ENCODE measurements at places on chromosomes 16 and 17. TPM values are rescaled to one million over a fixed set of nuclear protein-coding genes. Genes with fewer than 3 reads are reported as not detected.

PMFBP1 gene
- 0.60 TPM for total RNA-seq

DNA sequence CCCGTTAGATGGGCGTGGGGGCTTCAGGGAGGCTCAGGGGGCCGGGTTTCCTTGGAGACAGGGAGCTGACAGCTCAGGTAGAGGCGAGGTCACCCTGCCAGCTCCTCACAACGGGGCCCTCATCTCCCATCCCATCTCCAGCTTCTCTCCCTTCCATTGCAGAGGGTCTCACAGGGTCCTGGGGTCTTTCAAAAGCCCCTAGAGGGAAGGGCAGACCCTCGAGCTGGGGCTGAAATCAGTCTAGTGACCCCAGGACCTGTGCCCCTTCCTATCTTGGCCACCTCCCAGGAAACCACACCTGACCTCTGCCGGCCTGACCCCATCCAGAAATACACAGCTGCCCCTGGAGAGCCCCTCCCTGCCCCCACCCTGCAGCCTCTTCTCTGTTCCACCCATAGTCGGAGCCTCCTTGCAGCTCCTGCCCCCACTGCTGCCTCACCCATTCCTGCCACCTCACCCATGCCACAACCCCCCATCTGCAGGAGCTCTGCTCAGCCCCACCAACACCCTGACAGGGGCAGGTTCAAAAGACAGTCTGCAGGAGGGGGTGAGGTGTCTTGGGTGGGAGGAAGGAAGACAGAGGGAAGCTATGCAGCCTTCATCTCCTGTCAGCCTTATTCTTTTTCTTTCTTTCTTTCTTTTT, 23.4 kb downstream of the PIK3R5 start:
- DNase-seq: no peak

- peak; percentile 86 for DNase-seq
These were observed at the start of gene NECAB2 for GRCh38 chr16:83967838-83968305. TSS of gene NECAB2 (plus strand) at chr16:83968244. CDS start at chr16:83968649, 405 bp downstream.

DNA sequence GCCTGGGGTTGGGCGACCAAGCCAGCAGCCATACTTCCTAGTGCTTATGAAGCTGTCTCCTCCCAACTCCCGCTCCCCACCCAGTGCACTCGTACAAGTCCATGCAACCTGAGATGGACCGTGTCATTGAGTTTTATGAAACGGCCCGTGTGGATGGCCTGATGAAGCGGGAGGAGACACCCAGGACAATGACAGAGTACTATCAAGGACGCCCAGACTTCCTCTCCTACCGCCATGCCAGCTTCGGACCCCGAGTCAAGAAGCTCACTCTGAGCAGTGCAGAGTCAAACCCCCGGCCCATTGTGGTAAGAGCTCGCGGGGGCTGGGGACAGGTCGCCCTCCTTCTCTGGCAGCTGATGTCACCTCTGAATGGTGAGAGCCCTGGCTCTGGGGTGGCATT, 11.0 kb upstream of the KATNB1 start:
- no peak for DNase-seq

GRCh38 chr16:54426553-54426849, 139.9 kb upstream of the IRX3 start:
- DNase-seq: no peak

DNA sequence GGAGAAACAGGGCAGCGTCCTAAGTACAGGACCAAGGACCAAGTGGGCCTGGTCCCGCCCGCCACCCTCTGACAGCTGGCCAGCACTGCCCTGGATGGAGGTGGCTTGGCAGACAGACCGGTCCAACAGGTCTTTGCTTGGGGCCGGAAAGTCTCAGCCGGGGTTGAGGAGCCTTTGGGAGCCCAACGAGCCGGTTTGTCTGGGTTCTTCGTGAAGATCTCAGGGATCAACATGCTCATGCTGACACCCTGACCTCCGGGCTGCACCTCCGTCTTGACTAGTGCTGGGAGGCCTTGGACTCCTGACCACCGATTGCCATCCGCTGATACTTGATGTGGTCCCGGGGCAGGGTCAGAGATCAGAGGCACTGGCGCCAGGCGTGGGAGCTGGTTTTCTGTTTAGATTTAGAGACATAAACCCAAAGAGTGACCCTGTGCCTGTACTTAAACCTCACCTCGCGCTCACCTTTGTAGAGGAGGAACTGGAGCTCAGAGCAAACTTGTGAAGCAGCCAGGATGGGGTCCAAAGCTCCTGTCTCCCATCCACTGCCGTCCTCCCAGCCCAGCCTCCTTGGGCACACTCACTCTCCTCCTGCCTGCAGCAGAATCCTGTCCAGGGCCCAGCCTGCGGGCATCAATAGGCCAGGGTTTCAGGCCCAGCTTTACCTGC, 92.1 kb upstream of the GSE1 start:
- DNase-seq: no peak

- DNase-seq: no peak
These were observed 4.9 kb downstream of the ASGR2 start for GRCh38 chr17:7109461-7110322.

DNA sequence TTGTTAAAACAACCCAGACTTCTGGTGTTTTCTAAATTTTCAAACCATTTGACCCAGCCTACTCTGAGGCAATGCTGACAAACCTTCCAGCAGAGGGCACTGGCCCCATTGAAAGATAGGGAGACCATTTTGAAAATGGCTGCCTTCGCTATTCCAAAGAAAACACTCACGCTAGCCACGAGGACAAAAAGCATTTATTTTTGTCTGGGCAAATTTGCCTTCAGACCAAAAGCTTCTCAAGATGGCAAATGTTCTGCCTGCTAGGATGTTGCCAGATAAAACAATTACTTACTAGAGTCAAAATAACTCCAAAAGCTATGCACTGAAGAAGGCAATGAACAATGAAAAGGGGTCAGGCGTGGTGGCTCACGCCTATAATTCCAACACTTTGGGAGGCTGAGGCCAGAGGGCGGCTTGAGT, 296.7 kb upstream of the IRX5 start:
- no peak for DNase-seq

DNA sequence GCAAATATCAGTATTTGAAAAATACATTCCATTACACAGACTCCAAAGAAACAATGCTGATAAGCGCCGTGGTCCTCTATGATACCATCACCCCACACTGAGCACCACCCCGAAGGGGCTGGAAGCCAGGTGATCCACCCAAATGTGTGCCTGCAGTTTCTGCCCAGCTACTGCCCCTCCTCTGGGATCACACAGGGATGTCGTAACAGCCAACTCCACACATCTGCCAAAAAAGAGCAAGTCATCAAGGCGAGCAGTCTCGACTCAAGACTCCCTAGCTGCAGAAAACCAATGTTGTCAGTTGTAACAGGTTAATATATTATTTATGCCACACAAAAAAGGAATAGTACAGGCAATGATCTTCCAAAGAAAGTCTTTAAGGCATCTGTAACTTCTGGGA, 21.0 kb downstream of the CYB5D2 start:
- peak; percentile 76 for DNase-seq

P3H4 gene
- 12.1 TPM for total RNA-seq

DNA sequence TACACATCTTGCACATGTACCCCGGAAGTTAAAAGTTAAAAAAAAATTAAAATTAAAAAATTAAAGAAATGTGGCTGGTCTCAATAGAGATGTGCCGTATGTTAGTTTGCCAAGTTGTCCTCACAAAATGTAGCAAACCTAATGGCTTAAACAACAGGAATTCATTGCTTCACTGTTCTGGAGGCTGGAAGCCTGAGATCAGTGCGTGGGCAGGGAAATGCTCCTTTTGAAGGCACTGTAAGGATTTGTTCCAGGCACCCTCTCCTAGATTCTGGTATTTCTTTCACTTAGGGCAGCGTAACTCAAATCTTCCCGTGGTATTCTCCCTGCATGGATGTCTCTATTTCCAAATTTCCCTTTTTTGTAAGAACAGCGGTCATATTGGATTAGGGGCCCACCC, 32.7 kb upstream of the MON1B start:
- DNase-seq: no peak

DNA sequence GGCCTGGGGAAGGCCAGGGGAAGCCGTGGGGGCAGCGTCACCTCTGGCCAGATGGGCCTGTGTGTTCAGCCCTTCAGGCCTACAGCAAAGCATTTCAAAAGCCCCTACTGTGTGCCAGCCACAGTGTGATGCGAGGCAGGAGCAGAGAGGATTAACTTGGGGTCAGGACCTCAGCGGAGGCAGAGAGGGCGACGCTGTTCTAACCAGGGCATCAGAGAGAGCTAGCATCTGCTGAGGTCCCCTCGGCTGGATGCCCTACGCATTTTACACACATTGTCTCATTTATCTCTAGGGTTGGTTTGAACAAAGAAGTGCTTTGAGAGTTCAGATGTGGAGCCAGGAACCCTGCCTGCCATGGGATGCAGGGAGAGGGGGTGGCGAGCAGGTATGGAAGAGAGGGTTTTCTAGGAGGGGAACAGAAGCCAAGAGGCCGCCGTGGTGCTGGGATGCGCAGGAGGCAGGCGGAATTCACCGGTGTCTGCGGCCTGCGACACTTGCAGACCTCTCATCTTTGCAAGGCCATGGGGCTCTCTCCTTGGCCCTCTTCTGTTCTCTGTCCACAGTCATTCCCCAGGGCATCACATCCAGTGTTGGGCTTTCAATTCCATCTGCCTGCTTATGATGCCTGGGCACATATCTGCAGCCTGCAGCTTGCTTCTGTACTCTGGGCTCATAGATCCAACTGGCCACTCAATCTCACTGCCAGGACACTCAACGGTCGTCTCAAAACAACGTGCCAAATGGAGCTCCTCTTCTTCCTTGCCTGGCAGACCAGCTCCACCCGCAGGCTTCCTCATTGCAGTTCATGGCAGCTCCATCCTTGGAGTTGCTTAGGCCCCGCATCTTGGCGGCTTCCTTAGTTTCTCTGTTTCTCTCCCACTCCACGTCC, 8.1 kb upstream of the NKD1 start:
- no peak for DNase-seq

- no peak for DNase-seq
These were observed 25.0 kb upstream of the GINS3 start for GRCh38 chr16:58367252-58367651.

- no peak for DNase-seq
These were observed 9.8 kb upstream of the TBX2 start for GRCh38 chr17:61389670-61390478.
